Tibial nerve (tissue), 4 donors: ENCODE measurements at places on chromosomes 6 and 20.
A peak's percentile ranks its signal among the peaks of the same experiment; 100 is the strongest.

GRCh38 chr6:4301871-4302270 lies 166.5 kb upstream of the ECI2 start:
- DNase-seq = no peak

- peak; percentile 33 for DNase-seq
Observed at GRCh38 chr20:45798935-45799642, 7.3 kb downstream of the DNTTIP1 start.

DNA sequence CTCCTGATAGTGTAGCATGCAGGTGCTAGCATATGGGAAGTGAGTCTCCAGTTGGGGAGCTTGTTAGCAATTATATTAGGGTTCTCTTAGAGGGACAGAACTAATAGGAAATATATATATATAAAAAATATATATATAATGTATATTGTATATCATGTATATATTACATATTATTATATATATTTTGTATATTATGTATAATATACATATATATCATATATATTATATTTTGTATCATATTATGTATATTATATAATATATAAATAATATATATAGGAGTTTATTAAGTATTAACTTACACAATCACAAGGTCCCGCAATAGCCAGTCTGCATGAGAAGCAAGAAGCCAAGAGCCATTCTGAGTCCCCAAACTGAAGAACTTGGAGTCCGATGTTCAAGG lies 84.2 kb downstream of the CDYL start:
- DNase-seq = no peak

GRCh38 chr6:46491201-46491627 lies at the start of gene RCAN2:
TSS of gene RCAN2 (minus strand) at chr6:46491449.
- DNase-seq = peak; percentile 13

- no peak for DNase-seq
Observed at GRCh38 chr6:19312241-19312978, 524.8 kb upstream of the ID4 start.

DNA sequence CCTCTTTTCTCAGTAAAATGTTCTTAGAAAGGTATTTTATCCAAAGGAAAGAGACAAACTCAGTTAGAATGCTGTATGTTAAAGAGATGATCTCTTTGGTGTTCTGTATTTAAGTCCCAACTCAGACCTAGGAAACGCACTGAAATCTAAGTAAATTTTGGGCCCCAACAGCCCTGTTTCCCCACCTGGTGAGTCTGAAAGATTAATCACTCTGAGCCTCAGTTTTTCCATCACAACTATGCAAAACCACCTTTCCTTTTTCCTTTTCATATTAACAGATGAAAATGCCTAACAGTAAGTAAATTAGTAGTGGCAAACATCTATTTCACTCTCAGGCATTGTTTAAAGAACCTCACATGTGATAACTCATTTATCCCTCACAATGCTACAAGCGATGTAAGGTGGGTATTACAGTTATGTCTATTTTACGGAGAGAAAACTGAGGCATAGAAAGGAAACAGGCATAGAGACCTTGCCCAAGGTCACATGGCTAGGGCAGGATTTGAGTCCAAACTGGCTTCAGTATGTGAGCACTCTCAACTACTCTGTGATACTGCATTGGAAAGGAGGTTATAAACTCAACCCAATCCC lies 36.0 kb upstream of the FAM83C start:
- DNase-seq = no peak

- DNase-seq = no peak
Observed at GRCh38 chr6:42629845-42630244, 66.0 kb downstream of the UBR2 start.

DNA sequence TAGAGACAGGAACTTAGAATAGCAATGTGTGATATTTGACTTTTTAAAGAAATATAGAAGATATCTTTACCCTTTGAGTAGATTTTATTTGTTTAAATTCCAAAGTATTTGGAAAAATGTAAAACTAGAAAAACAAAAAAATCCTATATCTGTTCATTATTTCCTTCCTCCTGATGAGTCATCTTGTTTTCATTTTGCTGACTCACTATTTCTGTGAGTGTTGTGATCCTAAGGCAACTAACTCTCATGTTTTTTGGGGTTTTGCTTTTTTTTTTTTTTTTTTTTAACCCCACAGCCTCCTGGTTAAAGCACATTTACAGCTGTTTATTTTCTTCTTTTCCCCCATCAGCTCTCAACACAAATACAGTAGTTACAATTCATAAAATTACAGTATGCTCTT lies 37.8 kb upstream of the THEMIS start:
- no peak for DNase-seq

DNA sequence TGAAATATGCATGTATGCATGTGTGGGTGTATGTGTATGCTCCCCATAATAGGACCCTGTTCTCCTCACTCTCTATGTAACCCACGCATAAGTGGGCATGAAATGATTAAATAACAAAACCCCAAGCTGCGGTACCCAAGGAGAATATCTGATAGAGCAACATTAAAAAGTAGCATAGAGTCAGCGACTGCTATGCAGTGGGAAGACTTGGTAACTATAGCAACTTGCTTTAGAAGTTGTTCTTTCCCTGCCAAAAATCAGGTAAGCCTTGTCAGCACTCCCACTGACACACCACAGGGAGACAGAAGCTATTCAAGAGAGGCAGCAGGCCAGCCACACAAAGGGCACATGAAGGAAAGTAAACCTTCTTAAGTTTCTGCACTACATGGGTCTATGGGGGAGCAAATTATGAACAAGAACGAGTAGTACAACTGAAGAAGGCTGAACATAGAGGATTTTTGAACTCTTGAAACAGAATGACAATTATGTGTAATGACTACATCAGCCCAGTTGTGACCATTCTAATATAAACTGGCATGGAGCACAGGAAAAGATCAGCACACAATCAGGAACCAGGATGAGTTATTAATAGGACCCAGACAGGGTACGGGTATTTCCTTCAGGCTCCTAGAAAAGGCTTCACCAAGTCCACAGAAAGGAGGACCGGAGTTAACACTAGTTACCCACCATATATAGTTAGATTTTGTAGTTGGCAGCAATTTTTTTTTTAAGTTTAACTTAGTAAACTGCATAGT lies 89.9 kb downstream of the GPR6 start:
- DNase-seq = no peak

GRCh38 chr6:139593081-139593480 lies 218.6 kb upstream of the CITED2 start:
- DNase-seq = no peak

DNA sequence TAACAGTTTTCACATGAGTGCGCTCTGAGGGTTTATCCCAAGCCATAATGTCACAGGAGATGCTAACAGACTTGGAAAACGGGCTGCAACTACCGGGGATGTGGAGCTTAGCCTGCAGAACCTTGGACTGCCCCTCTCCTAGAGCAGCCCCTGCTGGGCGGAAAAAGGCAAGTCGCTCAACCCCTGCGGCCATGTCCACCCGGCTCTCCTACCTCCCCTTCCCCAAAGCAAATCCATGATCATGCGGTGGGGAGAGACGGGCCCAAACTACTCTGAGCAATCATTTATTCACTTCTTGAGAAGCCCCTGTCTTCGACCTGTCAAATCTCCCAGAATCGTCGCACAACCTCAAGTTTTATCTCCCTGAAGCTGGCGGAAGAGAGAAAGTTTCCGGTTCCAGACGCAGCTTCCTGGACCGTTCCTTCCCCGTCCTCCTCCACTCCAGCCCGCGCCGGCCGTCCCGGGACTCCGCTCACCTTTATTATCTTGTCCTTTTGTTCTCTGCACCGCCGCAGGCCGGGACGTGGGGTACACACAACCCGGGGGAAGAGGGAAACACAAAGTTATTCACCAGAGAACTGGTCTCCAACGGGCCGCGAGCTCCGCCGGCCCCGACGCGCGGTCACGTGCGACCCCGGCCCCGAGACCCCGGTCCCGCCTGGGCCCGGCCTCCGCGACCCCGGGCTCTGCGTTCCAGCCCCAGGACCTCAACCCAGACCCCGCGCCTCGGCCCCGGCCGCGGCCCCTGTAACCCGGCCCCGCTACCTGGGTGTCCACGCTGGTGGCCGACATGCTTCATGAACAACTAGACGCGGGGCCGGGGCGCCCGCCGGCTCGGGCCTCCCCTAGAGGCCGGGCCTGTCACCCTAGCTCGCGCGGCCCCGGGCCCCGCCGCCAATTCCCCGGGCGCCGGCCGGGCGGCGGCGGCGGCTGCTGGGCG lies 560 bp downstream of the YTHDF1 start:
- DNase-seq = no peak

- peak; percentile 87 for DNase-seq
Observed at GRCh38 chr20:38222231-38222922, 38.2 kb downstream of the KIAA1755 start.

DNA sequence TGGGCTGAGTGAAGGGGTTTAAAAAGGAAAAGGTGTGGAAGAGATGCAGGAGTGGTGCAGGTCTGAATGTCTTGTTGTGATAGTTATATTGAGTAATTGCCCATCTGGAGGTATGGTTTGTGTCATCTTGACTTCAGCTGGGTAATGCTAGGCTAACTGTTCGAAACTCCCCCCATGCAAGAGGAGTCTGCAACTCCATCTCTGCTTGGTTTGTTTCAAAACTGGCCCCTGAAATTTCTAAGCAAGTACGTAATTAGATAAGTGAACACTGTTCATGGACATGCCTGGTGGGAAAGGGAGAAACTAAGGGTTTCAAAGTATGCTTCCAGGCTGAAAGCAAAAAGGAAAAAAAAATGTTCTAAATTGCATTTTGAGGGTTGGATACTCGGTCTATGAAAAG lies 17.1 kb downstream of the TTK start:
- no peak for DNase-seq

- peak; percentile 65 for DNase-seq
Observed at GRCh38 chr6:37239950-37240713, 17.4 kb upstream of the TBC1D22B start.

- DNase-seq = no peak
Observed at GRCh38 chr6:7604506-7604905, 14.5 kb downstream of the SNRNP48 start.

- no peak for DNase-seq
Observed at GRCh38 chr6:157980288-157981131, 1.2 kb upstream of the SYNJ2 start.

- DNase-seq = no peak
Observed at GRCh38 chr20:48986899-48987298, 59.2 kb upstream of the CSE1L start.

DNA sequence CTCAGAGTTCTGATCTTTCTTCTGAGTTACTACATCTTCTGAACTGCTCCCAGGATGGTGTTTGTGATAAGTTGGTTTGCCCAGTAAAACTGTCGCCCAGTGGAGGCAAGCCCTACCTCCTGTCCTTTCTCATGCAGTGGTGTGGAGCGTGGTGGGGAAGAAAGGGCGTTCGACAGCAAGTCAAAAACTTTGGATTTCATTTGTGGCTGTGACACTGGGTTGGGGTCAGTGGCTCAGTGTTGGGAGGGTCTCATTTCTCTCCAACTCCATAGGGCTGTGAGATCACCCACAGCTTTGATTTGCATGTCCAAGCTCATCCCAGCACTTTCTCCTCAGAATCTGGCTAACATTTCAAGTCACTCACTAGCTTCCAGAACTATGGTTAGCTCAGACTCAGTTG lies 17.5 kb upstream of the SLC22A2 start:
- no peak for DNase-seq

DNA sequence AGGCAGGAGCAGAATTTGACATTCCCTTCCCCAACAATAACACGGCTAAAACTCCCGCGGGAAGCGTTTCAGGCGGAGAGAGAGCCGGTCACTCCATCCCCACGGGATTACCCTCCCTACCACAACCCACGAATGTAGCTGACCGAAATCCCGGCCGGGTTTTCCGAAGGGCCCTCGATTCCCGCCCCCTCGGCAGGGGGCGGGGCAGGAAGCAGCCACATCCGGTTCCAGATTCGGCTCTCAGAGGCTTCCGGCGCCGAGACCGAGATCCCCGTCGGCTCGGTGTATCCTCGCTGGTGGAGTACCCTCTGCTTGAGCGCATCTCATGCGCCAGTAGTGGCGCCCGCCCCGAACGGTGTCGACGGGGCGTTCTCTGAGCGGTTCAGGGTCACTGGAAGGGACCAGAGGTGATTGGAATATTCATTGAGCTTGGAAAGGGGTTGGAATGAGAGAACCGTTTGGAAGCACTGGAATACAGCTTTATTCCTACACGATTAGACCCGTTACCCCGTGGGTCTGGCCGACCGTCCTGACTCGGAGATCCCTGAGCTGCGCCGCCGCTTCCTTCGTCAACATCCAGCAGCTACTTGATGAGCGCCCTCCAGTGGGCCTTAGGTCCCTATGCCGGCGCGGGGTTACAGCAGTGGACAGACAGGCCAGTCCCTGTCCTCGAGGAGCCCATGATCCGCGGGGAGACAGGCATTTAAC lies 649 bp upstream of the RGL2 start:
- DNase-seq = peak; percentile 86

DNA sequence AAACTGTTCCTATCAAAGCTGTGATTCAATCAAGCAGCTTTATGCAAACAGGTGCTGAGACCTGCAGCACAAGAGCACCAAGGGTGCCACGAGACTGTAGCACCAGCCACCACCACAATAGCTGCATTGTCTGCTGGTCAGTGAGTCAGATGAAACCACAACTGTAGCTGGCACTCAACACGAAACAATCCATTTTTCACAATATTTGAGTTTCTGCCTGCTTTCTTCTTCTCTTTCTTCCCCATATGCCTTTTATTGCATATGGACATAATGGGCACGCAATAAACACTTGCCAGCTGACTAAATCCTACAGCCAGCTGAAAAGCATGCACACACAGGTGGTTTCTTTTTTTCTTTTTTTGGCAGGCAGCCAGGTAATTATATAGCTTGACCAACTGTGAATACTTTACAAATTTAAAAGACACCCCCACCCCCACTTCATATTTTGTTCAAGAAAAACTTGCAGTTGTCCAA lies 16.6 kb downstream of the SLC2A12 start:
- no peak for DNase-seq

DNA sequence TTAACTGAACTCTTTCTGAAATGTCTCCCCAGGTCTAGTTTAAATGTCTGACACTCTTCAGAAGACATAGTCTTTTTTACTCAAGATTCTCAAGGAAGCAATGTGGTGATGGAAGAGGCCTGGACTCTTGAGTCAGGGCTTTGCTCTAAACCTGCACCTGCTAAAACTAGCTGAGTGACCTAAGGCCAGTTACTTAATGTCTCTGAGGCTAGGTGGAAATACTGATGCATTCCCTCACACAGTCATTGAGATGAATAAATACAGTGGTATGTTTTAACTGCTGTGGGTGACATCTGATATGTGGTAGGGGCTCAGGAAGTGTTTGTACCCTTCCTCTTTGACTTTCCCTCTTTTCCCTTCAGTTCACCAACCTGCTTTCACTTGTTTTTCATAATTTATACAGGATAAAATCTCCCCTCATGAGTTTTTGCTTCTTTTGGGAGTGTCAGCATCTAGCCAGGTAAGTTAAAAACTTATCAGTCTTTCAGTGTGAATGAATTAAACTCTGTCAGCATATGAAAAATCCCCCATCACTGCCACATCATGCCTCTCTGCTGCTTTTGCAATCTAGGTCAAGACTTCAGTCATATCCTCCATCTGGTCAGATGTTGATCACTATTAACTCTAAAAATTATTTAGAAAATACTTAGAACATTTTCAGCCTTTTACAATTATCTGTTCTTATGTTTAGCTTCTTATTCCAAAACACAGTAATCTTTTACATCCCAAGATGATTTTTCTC lies 178.7 kb upstream of the TNFAIP3 start:
- no peak for DNase-seq

GRCh38 chr6:147903931-147904330 lies 395.4 kb downstream of the SAMD5 start:
- DNase-seq = no peak

GRCh38 chr20:60238992-60239660 lies 280.9 kb downstream of the CDH26 start:
- DNase-seq = no peak
